ENCODE measurements at places on chromosomes 5 and 9. TPM values are rescaled to one million over a fixed set of nuclear protein-coding genes. Genes with fewer than 3 reads are reported as not detected.

DNA sequence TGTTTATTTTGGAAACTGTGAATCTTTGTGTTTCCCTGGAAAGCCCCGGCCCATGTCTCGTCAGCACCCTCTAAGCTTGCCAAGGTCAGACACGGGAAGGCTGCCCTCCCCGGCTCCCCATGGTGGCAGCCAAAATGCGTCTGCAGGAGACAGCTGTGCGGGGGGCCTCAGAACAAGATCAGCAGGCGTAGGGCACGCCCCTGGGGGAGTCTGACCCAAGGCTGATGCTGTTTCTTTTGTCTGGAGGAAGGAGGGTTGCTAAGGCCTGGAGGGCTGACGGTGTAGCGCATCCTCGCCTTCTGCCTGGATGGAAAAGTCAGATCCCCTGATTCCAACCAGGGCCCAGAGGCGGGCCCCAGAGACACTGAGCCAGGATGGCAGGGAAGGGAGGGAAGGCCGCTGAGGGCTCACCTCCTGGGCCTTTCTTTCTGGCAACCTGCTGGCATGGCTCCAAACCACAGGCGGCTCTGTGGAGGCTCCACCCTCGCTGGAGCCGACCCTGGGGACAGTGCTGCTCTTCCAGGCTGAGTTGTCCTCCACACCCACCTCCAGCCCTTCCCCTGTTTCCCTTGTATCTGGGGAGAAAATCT, 57.2 kb downstream of the OLFM1 start:
- no peak for DNase-seq

CXCL14 gene
- not detected for total RNA-seq

DNA sequence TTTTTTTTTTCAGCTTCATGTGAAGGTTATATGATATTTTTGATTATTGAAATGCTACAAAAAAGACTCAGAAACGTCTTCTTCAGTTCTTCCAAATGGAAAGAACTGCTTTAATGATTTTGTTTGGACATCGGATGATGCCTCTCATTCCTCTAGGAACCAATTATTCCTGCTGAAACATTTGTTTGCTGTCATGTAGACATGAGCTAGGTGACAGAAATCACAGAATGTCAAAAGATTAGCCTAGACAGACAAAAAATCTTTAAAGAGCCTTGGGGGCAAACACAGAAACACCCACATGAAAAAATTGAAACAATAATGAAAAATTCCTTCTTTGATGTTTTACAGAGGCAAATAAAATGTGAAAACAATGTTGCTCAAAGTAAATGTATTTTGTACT, 244.2 kb upstream of the EDIL3 start:
- DNase-seq = no peak

GRCh38 chr5:125232779-125233230, 486.4 kb upstream of the ZNF608 start:
- no peak for DNase-seq
